Activated T-helper 2 cell treated with anti-CD3 and anti-CD28 coated beads, Interferon-gamma antibody, Interleukin-2, Interleukin-4, amounts not matched to agents 10 μg/mL and 5 μg/mL and 100 μg/mL, durations not matched to agents 14 hours and 24 hours and 36 hours (primary cell): ENCODE measurements at places on chromosomes 7 and 10. TPM values are rescaled to one million over a fixed set of nuclear protein-coding genes. Genes with fewer than 3 reads are reported as not detected.

Gene IDI2
- total RNA-seq, result not detected in 2 replicates

Gene CHCHD2
- total RNA-seq, result 660 TPM in 2 replicates

Gene LRRC61
- 22.7 and 25.8 TPM in 2 replicates for total RNA-seq

- DNase-seq, result no peak
These were observed 37.3 kb downstream of the PAX2 start for GRCh38 chr10:100782461-100783244.

Gene AGR3
- not detected in 2 replicates for total RNA-seq

Gene SPDYE6
- total RNA-seq, result not detected in 2 replicates

Gene CDK14
- total RNA-seq, result 2.1 and 2.2 TPM in 2 replicates

GRCh38 chr10:124510759-124511158 is 49.1 kb downstream of the LHPP start:
- no peak for DNase-seq

Gene CEP55
- 72.6 and 76.1 TPM in 2 replicates for total RNA-seq

DNA sequence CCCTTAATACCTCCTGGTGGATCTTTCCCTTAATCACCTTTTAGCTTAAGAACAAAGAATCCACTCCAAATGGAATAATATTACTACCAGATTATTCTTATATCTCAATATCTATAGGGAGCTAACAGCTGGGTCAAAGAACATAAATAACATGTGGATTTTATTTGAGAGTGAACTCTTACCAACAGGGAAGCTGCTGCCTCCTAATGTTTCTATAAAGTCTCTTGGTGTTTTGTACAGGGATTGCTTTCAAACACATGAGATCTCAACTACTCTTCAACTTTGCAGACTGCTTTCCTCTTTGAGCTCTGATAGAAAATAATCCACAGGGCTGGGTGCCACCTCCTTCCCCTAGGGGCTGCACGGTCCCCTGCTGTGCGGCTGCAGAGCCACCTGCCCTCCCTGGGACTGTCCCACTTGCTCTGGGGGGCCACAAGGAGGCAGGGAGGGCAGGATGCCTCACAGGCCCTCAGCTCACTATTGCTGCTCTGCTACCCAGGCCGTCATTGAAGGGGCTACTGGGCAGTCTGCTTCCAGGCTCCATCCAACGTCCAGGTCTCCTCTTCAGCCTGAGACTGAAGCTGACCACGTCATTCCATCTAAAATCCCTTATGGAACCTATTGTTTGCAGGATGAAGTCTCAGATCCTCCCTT is 191.2 kb downstream of the CXCL12 start:
- DNase-seq, result no peak

- no peak for DNase-seq
These were observed 31.2 kb downstream of the RAB18 start for GRCh38 chr10:27535317-27535716.

DNA sequence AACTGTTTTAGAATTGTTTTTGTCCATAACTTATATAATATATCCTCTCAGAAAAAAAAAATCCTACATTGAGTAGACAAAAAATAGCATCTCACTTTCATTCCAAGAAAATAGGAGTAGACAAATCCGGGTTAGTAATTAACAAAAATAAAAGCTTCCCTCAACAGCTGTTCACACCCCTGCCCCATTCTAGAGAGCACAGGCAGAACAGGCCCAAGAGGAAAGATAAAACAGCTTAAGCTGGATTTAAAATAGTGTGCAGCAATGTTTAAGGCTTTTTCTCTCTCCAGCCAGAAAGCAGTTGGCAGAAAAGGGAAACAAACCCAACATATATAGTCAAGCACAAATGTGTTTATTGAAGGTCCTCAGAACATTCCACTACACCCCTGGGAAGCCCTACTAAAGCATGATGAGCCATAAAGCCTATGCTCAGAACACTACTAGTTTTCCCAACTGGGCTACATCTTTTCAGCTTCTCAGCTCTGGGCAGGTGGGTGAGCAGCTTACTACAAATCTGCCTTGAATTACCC is 189.9 kb downstream of the MTERF1 start:
- no peak for DNase-seq

DNA sequence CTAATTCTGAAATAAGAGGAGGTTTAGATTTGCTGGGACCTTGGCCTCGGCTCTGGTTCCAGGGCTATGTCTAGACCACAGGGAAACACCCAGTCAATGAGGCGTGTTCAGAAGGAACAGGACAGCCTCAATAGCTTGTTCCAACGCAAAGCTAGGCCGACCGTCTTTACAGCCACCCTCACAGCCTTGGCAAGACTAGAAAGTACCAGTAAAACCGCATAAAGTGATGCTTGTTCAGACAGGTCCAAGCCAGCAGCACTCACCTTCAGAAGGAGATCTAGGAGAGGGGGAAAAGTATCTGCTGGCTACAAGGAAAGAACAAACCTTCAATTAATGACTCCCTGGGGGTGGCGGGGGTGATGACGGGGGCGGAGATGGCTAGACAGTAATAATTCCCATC is 50.1 kb upstream of the LMTK2 start:
- DNase-seq, result no peak

GRCh38 chr7:94943134-94943533 is 35.7 kb downstream of the PPP1R9A start:
- no peak for DNase-seq

DNA sequence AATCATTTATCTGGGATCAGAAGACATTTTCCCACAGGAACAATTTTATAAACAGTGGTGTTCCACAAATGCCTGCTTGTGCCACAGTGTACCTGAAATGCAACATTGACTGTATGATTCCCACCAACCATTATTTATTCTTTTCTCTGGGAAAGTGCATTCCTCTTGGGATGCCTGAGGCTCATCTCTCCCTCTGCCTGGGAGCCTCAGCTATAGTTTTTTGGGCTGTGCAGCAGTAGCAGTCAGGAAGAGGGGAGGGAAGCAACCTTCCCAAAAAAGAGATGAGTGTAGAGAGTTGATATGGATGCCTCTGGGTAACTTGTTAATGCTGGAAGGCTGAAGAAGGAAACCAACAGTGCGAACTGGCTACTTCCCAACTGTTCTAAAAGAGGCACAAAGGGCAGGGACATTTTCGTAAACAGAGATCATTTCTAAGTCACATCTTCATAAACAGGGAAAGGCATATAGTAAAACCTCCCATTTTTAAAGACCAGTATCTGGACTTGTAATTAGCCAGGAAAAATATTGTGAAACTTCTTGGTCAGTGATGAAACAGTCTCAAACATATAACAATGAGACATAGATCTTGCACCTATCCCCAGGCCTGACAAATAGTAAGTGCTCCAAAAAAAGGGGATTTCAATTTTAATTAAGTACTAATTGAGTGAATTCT is 1.4 kb upstream of the CALD1 start:
- no peak for DNase-seq

GRCh38 chr7:50391386-50391785 is 58.8 kb downstream of the FIGNL1 start:
- no peak for DNase-seq

- DNase-seq, result no peak
These were observed 3.4 kb downstream of the BNIP3 start for GRCh38 chr10:131978366-131978765.

Gene KIF5B
- 76.6 and 79.0 TPM in 2 replicates for total RNA-seq

DNA sequence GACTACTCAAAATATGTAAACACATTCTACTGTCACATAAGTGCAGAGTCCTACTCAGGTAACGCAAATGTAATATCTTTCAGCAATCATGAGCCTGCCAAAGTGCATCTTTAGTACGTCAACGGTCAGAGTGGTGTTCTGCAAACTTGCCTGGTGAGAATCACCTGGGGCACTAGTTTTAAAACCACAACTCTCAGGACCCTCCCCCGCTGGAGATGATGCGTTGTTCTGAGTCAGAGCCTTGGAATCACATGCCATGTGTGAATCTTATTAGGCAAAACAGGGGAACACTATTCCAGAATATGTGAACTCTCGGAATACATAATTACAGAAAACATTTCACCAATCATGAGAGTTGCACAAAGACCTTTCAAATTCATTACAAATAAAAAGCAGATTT is 115.7 kb downstream of the TPK1 start:
- DNase-seq, result no peak

GRCh38 chr7:40211276-40212003 is 76.6 kb downstream of the SUGCT start:
- DNase-seq, result no peak

DNA sequence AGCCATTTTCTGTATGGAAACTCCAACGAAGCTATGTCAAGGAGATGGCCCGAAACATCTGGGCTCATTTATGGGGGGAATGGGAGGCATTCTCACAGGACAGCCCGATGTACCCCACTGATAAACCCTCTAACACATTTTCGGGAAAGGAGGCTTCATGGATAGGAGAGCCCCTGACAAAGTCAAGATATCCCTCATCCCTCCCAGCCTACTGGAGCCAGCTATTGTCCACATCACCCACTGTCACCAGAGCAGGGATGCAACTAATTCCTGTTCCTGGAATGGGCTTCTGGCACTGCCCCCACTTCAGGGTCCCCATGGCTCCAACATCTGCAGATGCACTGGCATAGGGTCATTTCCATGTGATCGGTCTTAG is 98.2 kb upstream of the BMPER start:
- no peak for DNase-seq

Gene TEX47
- not detected in 2 replicates for total RNA-seq

- no peak for DNase-seq
These were observed 110.4 kb downstream of the RNF216 start for GRCh38 chr7:5671046-5671445.

DNA sequence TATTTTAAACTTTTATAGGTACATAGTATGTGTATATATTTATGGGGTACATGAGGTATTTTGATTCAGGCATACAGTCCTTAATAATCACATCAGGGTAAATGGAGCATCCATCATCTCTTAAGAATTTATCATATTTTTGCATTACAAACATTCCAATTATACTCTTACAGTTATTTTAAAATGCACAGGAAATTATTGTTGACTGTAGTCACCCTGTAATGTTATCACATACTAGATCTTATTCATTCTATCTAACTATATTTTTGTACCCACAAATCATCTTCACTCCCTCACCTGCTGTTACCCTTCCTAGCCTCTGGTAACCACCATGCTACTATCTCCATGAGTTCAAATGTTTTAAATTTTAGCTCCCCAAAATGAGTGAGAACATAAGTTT is 56.3 kb upstream of the FAM3C start:
- no peak for DNase-seq

DNA sequence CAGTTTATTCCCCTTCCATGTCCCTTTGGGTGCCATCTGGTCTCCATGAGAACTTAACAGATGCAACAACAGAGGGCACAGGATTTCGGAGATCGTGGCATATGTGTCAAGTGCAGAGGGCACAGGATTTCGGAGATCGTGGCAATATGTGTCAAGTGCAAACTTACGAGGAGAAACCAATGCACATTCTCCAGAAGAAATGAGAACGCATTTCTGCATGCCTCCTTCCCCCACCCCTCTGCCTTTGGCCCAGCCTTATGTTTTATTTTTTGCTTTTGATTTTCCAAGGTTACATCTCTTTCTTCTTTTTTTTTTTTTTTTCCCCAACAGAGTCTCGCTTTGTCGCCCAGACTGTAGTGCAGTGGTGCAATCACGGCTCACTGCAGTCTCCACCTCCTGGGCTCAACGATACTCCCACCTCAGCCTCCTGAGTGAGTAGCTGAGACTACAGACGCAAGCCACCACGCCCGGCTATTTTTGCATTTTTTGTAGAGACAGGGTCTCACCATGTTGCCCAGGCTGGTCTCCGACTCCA is 586 bp upstream of the ANKRD26 start:
- DNase-seq, result no peak

- DNase-seq, result no peak
These were observed 66.2 kb upstream of the PCBD1 start for GRCh38 chr10:70954381-70955176.

Gene ACSM6
- total RNA-seq, result not detected in 2 replicates

Gene CCL24
- not detected in 2 replicates for total RNA-seq

- DNase-seq, result no peak
These were observed 170.3 kb upstream of the FAM171A1 start for GRCh38 chr10:15541376-15541775.

GRCh38 chr7:140239653-140239935 is 62.8 kb upstream of the KDM7A start:
- DNase-seq, result no peak

- no peak for DNase-seq
These were observed 512.5 kb downstream of the REEP3 start for GRCh38 chr10:64033711-64034110.

Gene ETV1
- total RNA-seq, result 0.05 and 0.53 TPM in 2 replicates

- DNase-seq, result no peak
These were observed 8.8 kb downstream of the NODAL start for GRCh38 chr10:70432561-70433263.

DNA sequence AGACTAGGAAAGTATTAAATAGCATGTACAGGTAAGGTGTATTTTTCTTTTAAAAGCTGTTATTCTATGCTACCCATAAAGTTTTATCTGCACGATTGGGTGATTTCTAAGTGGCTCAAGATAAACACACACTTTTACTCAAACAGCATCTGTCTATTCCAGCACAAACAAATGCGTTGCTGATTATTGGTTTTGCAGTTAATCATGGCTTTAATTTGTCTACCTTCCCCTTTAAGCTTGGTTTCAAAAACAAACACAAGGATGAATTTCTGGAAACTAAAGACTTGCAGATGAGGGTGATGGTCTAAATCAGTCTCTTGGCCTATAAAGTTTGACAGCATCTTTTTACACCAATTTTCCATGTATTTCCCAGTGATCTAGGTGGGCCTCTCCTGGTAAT is 94.2 kb downstream of the NRP1 start:
- no peak for DNase-seq

- DNase-seq, result no peak
These were observed 93.1 kb downstream of the CDK14 start for GRCh38 chr7:90689260-90689659.

Gene NEBL
- total RNA-seq, result 0.30 and 0.43 TPM in 2 replicates

Gene EXOSC1
- 49.9 and 53.4 TPM in 2 replicates for total RNA-seq

Gene NYAP1
- 0.27 and 0.34 TPM in 2 replicates for total RNA-seq

- DNase-seq, result no peak
These were observed 58.4 kb upstream of the WAPL start for GRCh38 chr10:86579883-86580520.

DNA sequence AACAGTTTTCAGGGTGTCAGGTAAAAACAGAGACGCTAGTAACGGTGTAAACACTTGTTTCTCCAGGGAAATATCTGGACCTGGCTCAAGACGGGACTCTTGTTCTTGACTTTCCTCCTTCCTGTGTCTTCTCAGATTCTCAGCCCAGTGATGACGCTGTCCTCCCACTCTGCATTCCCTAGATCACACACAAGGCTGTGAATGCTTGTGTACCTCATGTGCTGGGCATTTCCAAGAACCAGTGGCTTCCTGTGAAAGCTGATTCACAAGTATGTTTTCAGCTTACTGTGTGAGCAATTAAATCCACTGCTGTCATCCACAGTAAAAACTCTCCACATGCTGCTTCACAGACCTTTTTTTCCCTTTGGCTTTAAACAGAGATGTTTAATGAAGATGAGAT is 193.8 kb upstream of the DPP6 start:
- no peak for DNase-seq

Gene IFIT2
- total RNA-seq, result 0.57 and 0.82 TPM in 2 replicates

- no peak for DNase-seq
These were observed 5.8 kb downstream of the CDCA7L start for GRCh38 chr7:21939858-21940372.
